ENCODE measurements at places on chromosomes 6 and 20.

DNA sequence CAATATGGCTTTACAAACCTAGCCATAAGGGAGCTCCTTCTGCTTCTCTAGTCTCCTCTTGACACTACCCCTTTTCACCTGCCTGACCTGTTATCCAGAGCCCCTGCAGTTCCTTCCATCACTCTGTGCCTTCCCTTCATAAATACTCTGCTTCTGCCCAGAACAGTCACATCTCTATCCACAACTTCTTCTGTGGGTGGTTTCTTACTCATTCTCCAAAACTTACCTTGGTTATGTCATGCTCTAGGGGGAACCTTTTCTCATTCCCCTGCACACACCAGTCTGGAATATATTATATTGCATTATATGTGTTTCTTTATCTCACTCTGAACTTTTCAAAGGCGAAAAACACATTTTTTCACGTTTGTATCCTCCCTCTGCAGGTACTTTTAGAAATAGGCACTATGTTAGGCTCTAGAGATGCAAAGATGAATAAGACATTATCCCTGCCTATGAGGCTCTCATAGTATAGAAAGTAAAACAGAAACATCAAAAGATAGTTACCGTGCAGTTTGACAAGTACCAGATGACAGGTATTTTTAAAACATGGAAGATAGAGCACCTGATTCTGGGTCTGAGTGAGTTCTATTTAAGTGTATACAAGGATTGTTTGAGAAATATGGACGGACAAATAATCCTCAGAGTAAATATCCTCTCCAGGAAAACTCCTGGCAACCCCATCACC lies 51.5 kb downstream of the AIG1 start:
- no peak for DNase-seq

GRCh38 chr6:57173886-57174510 lies 1.9 kb downstream of the BAG2 start:
- DNase-seq: peak; percentile 74

GRCh38 chr6:135692426-135692825 lies 159.1 kb upstream of the PDE7B start:
- no peak for DNase-seq

DNA sequence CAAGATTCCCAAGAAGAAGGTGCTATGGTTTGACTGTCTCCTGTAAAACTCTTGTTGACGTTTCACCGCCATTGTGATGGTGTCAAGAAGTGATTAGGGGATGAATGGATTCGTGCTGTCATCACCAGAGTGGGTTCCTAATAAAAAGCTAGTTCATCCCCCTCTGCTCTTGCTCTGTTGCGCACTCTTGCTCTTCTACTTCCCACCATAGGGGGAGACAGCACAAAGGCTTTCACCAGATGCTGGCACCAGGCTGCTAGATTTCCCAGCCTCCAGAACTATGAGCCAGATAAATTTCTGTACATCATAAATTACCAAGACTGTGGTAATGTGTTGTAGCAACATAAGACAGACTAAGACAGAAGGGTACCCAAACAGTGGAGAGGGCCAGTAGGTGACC lies 21.6 kb upstream of the CCDC28A start:
- DNase-seq: no peak

GRCh38 chr6:160858886-160859285 lies 132.7 kb upstream of the MAP3K4 start:
- DNase-seq: no peak

DNA sequence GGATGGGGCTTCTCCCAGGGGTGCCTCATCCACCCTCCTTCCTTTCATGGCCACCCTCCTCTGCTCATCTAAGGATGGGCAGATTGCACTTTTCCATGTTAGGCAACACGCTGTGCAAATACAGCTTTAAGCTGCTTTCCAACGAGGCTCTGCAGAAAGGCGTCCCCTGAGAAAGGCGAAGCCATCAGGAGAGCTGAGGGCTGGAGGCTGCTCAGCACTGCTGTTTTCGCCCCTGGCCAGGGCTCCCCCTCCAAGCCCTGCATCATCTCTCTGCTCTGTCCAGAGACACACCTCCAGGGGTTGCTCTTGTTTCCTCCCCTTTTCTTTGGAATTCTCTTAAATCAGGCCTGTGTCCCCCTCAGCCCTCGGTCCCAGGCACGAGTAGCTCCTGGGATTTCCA lies 526.1 kb downstream of the CDH26 start:
- DNase-seq: no peak

DNA sequence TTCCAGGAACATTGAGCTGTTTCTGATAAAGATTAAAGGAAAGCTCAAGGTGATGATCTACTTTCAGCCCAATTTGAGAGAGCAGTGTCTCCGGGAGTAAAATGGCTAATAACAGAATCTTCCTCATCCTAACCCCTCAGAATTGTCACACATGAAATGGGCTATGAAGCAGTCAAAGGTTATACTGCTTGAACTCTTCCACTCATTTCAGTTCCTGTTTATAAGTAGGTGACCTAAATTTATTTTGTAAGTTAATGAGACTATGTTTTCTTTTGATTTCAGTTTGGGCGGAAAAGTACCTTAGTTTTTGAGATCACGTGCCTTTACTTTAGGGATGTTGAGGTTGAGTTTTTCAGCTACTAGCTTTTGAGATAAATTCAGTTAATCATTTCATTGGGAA lies 47.2 kb downstream of the QKI start:
- DNase-seq: no peak

DNA sequence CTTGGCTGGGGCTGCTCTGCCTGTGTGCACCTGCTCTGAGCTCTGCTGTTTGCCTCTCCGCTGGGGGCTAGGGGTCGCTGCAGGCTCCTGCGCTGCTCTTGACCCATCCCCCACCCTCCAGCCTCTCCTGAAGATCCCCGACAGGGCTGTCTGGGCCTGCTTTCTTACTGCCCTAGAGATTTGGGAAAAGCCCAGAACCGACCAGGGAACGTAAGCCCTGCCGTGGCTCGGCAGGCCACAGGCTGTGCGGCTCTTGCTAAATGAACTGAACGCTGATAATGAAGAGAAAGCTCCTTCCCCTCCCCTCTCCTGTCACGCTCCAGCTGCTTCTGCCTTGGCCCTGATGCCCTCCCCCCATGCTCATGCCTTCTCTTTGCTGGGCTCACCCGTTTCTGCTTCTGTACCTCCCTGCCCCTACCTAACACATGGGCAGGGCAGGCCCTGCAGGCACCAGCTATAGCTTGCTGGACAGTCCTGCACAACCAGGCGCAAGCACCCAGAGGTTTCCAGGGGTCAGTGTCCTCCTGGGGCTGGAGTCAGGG lies 32.0 kb upstream of the PCMTD2 start:
- peak; percentile 9 for DNase-seq

- no peak for DNase-seq
Observed at GRCh38 chr6:6224933-6225486, 95.5 kb downstream of the F13A1 start.

DNA sequence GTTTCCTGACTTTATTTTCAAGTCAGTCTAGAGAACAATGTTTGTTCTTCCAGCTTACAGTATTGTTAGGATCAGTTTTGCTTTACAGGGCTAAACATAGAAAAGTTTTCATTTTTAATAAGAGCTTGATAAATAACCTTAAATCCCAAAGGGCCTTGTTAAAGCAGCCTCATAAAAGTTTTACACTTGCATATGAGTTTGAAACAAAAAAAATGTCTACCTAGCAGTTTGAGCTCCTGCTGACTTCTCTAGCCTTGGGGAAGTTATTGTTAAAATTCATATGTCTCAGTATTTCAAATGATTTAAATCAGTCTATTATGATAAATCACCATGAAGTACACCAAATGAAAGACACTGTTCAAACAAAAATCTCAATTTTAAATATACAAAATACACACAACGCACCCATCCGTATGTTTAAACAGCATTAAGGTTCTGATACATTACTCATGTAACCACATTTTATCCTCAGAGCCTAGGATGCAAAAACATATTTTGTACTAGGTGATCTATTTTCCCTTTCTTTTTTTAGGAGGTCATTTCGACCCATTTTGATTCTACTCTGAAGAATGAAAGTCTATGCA lies 87.2 kb downstream of the UBE3D start:
- no peak for DNase-seq

GRCh38 chr20:48186915-48187314 lies 401.6 kb upstream of the SULF2 start:
- peak; percentile 64 for DNase-seq

GRCh38 chr6:42021847-42022754 lies 28.2 kb upstream of the TAF8 start:
- no peak for DNase-seq

- no peak for DNase-seq
Observed at GRCh38 chr6:149220882-149221773, 96.4 kb upstream of the TAB2 start.

- DNase-seq: no peak
Observed at GRCh38 chr6:15551798-15552197, 111.0 kb downstream of the DTNBP1 start.

DNA sequence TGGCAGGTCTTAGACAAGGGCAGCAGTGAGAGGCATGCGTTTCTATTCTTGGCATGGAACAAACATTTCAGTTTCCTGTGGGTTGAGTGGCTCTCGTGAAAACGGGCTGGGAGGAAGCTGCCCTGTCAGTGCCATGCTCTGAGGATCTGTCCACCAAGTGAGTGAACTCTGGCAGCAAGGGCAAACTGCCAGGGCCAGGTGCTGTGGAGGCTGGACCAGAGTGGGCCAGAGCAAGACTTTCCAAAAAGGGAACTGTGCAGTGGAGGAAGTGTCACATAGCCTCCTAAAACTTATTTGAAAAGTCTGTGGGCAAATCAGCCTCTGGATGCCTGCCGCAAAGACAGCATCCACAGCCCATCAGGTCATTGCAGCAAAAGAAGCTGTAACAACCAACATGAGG lies 44.2 kb upstream of the TAB2 start:
- DNase-seq: no peak

GRCh38 chr6:137780447-137781034 lies 86.5 kb upstream of the TNFAIP3 start:
- DNase-seq: no peak

- no peak for DNase-seq
Observed at GRCh38 chr20:44489223-44489622, 13.5 kb downstream of the TTPAL start.

GRCh38 chr20:39885975-39886649 lies 802.9 kb downstream of the MAFB start:
- DNase-seq: peak; percentile 86

GRCh38 chr20:60220706-60221105 lies 262.5 kb downstream of the CDH26 start:
- no peak for DNase-seq

- peak; percentile 39 for DNase-seq
Observed at GRCh38 chr20:34015401-34016335, 22.0 kb downstream of the RALY start.

DNA sequence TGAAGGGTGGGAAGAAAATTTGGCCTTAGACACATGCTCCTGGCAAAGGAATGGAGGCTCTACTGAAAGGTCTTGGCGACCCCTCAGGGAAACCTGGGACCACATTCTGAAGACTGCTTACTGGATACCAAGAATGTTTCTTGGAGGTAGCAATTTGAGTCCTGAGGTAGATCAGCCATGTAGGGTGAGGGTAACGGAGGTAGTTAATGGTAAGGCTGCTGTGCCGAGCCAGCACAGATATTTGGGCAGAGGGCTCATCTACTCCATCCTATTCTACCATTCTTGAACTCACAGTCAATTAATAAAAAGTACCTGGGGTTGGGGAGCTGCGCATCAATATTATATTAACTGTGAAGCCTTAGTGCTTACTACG lies 401 bp upstream of the PHF3 start:
- no peak for DNase-seq

DNA sequence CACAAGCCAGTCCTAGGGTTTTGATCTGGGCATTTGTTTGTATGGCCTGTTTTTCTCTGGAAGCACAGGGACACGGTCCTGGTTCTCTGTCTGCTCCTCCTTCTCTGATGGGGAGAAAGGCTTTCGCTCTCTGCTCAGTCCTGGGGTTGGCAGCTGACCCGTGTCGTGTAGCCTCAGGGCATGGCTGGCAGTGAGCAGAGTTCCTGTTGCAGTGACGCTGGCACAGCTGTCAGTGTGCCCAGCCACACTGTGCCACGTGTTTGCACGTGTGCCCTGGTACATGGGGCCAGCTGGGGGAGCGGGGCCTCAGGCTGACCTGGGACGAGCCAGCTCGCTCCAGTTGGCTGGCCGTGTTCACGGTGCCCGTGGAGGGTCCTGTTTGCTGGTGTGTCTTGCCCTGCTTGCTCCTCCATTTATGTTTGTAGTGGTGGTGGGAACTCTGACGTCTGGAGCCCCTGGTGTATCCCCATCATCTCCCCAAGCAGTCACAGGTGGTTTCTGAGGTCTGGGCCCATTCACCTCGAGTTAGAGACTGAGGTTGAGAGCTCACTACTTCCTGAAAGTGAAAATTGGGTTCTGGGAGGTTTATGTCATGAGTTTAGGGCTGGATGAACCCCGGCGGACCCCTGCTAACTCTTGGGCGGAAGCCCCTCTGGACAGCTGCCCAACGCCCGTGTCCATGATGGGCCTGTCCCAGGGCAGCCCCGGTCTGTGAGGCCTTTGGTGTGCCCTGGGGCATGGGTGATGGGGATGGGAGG lies 10.2 kb upstream of the DNAJC5 start:
- no peak for DNase-seq

- peak; percentile 57 for DNase-seq
Observed at GRCh38 chr20:41268402-41268801, 49.1 kb downstream of the ZHX3 start.

DNA sequence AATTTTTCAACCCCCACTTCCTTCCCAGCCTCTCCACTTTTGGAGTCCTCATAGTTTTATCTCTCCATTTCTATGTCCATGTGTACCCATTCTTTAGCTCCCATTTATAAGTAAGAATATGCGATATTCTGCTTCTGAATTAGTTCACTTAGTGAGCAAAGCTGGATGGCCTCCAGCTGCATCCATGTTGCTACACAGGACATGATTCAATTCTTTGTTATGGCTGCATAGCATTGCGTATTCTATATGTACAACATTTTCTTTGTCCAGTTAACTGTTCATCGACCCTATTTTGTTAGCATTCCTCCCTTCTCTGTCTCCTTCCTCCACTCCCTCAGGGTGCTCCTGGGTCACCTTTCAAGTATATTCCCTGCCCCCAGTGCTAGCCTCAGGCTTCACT lies 210.0 kb upstream of the SSTR4 start:
- DNase-seq: peak; percentile 81

DNA sequence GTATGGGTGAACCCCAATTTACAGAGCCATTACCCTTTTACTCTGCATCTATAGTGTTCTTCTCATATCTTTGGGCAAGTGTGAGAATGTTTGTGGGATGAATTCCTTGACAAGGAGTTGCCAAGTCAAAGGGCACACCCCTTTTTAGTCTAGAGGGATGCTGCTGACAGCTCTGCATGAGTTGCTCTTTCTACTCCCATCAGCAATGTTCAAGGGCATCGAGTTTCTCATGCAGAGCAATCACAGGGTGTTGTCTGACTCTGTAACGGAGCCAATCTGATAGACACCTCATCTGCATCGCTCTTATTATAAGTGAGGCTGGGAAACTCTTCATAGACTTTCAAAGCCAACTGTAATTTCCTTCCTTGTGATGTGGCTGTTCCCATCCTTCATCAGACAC lies 77.4 kb downstream of the EDN3 start:
- no peak for DNase-seq

GRCh38 chr6:80637312-80637711 lies 530.8 kb downstream of the BCKDHB start:
- DNase-seq: peak; percentile 24

GRCh38 chr6:157755032-157755745 lies 67.9 kb upstream of the SNX9 start:
- peak; percentile 36 for DNase-seq

Measured in epithelial cell of esophagus (primary cell).